ENCODE measurements at places on chromosomes 4 and X.

DNA sequence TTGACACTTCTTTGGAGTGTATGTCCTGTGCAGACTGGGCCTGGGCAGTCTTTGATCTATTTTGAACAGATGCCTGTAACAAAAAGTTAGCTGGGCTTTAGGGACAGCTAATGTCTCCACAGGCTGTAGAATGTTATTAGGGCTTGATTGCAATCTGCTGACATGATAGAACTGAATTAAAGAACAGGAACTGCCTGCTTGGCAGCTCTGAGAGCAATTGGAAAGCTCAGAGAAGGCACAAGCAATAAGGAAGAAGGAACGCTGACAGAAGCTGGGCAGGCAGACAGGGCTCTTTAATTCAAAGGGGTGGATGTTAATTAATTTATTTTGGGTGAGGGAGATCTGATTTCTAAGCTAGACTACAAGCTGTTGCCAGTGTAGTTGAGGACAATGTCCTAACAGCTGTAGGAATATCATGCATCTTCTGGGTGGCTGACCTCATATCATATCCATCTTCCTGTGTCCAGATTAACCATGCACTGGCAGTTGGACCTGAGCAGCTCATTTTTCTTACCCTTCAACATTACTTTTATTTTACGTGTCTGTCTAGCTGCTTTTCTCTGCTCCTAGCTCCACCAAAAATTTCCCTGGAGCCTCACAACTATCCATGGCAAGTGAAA lies 20.7 kb upstream of the GRXCR1 start:
- no peak for DNase-seq

DNA sequence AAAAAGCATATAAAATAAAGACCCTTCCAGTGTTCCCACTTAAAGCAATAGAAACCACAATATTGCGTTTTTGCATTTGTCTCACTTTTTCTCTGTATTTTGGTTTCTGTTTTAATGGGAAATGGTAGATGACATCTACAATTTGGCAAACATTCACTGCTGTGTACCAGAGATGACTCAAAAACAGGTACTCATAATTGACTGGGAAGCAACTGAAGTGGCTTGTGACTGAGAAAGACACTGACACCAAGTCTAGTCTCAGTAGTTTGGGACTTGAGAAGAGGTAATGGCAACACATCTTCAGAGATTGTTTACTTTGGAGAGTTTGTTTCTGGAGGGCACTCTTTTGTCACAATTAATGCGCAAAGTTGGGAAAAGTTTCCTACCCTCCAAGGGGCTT lies 42.0 kb downstream of the AREG start:
- DNase-seq = no peak

DNA sequence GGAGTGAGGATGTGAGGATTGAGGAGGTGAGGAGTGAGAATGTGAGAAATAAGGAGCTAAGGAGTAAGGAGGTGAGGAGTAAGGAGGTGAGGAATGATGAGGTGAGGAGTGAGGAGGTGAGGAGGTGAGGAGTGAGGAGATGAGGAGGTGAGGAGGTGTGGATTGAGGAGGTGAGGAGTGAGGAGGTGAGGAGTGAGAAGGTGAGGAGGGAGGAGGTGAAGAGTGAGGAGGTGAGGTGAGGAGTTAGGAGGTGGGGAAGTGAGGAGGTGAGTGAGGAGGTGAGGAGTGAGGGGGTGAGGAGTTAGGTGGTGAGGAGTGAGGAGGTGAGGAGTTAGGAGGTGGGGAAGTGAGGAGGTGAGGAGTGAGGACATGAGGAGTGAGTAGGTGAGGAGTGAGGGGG lies 74.8 kb upstream of the MXD4 start:
- DNase-seq = no peak

GRCh38 chrX:129093706-129094105 lies 429.6 kb downstream of the SMARCA1 start:
- no peak for DNase-seq

GRCh38 chr4:145252190-145252589 lies 71.8 kb upstream of the OTUD4 start:
- DNase-seq = no peak

DNA sequence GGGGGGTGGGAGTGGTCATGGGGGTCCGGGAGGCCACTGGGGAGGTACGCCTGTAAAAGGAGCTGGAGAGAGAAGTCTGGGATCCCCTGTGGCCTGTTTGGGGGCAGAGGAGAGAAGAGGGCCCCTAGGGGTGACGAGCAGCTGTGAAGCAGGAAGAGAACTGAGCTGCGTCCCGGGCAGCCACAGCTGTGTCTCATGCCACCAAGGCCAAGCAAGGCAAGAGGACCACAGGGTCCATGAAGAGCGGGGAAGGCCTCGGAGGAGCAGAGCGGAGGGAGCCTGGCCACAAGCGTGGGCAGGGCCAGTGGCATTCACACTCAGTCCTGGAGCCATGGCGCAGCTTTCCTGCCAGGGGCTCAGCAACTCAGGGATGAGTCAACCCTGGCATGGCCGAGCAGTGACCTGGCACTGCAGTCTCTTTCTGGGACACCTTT lies 13.6 kb upstream of the NAT8L start:
- DNase-seq = peak; percentile 41

DNA sequence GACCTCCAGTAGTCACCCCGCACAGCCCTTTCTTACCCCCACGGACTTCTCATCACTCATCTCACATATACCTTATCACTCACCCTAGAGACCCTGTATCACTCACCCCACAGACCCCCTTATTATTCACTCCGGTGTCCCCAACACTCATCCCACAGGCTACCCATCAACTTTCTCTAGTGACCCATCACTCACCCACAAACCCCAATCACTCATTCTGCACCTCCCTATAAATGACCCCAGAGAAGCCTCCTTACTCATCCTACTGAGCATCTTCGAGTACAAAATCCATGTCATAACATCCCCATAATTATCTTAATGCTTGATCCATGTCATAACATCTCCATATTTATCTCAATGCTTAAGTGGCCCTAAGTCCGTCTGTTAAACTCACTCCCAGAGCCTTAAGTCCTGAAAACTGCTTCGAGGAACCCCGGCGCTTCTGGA lies 934 bp downstream of the ZNF41 start:
- no peak for DNase-seq

DNA sequence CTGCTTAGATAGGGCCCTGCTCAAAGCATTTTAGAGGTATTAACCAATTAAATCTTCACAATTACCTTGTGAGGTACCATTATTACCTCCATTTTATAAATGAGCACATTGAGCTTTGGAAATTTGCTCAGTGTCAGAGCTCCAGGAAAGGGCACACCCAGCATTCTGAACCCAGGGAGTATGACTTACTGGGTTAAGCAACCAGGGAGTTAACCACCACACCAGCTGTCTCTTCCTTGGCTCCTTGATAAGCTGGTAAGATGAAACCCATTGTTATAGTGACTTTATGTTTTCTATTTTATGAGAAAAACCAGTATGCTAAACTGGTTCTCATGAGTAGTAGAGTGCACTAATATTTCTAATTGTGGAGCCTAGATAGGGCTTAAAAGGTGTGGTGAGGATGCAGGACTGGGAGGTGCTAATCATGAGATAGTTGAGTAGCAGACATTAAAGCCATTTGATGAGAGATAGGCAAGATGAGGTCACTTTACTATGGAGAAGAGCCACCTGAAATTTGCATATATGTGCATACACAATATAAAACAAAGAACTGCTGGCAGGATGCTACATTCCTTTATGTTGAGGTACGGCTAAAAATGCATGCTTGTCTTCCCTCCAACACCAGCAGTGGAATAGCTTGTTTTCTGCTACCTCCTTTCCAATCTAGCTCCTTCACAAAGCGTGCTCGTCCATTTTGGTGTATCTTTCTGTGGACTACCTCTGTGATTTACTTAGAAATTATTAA lies 556.1 kb downstream of the SPRY1 start:
- no peak for DNase-seq

- DNase-seq = no peak
These were observed 151.3 kb upstream of the TTC29 start for GRCh38 chr4:147096667-147097604.

GRCh38 chr4:139123910-139124309 lies 53.1 kb downstream of the ELF2 start:
- DNase-seq = no peak

DNA sequence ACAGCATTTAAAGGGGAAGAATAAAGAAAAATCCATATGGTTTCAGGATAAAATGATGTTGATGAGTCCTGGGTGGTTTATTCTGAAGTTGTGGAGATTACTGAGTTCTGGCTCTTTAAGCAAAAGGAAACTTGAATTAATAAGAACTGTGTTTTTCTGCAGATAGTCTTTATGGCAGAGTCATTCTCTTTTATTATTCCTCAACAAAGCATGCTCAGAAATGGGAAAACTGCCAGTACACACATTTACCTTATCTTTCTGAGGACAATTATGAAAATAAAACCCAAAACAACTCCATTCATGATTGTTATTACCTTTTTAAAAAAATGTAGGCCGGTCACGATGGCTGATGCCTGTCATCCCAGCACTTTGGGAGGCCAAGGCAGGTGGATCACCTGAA lies 58.5 kb downstream of the ADD1 start:
- no peak for DNase-seq

GRCh38 chrX:54944816-54945215 lies 24.2 kb downstream of the TRO start:
- DNase-seq = no peak

DNA sequence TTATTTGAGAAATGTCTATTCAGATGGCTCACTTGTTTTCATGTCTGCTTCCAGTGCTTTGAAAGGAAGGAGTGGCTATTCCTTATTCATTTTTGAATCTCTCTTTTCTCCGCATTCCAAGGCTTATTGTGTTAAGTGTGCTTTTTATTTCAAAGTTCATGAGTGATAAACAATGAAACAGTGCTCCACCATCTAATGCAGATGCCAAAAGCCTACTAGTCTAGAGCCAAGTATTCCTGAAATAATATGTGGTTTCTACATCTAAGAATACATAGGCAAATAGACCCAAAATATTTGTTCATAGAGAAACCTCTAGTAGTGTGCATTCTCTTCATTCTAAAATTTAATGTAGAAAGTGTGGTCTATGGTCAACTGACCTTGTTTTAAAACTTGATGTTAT lies 187.3 kb downstream of the GABRB1 start:
- DNase-seq = no peak

DNA sequence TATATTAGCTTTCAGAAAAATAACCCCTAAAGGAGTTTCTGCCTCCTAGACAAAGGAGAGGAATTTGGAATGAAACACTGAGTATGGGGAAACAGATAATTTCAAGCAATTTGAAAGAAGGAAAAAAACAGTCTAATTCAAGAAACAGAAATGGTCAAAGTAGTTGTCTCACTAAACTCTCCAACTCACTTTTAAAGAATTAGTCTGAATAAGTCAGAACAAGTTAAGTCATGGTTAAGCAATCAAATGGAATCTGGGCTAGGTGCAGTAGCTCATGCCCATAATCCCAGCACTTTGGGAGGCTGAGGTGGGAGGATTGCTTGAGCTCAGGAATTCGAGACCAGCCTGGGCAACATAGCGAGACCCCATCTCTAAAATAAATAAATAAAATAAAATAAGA lies 95.7 kb upstream of the GRIA3 start:
- no peak for DNase-seq

DNA sequence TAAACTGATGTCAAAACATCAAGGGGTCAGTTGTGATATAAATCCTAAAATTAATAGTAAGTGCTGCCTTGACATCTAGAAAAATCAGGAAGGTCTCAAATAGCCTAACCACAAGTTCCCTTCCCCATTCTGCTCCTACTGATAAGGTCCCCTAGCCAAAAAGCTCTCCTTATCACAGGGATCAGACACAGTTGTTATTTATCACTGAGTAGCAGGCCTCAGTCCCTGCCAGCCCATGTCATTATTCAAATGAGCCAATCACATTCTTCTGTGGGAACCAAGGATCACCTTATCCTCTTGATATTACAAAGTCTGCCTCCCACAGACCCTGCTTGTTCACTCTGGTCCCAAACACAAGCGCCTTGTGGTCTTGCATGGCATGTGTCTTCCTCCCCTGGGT lies 23.3 kb upstream of the TMEM255A start:
- DNase-seq = no peak

GRCh38 chr4:159212675-159213293 lies 109.9 kb downstream of the RAPGEF2 start:
- no peak for DNase-seq

- DNase-seq = no peak
These were observed 432.8 kb downstream of the ANKRD50 start for GRCh38 chr4:124279741-124280140.

- no peak for DNase-seq
These were observed 1.7 kb downstream of the WDR45 start for GRCh38 chrX:49077941-49078340.

GRCh38 chr4:1518997-1519700 lies 112.9 kb upstream of the NKX1-1 start:
- no peak for DNase-seq

DNA sequence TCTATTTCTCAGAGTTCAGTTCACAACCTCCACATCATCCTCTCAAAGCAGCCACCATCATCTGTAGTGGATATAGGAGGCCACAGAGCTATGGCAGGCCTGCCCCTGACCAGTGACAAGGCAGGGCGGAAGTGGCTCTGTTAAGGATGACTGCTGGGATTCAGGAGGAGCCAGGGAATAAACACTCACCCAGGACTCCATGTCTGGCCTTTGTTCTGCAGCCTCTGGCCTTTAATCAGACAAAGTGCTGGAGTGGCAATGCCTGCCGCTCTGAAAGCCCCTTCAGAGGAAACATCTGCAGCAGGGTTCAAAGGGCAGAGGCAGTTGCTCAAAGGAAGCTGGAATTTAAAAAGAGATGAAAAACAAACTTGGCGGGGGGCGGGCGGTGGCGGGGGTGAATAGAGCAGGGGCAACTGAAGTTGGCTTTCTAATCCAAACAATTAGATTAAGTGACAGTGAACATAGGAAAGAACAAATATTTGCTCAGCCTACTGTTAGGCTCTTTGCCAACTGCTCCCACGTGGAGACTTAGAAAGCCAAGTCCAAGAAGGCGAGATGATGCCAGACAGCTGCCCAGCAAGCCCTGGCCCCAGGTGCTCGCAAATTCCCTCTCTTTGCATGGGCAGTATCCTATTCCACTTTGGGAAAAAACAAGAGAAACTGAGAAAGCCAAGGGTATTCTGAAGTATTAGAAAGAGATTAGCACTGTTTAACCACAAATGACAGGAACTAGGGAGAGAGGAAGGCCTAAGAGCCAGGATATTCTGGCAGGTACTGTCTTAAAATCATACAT lies 5.5 kb downstream of the MPP1 start:
- DNase-seq = no peak
